ENCODE measurements at places on chromosomes 12 and 14.

DNA sequence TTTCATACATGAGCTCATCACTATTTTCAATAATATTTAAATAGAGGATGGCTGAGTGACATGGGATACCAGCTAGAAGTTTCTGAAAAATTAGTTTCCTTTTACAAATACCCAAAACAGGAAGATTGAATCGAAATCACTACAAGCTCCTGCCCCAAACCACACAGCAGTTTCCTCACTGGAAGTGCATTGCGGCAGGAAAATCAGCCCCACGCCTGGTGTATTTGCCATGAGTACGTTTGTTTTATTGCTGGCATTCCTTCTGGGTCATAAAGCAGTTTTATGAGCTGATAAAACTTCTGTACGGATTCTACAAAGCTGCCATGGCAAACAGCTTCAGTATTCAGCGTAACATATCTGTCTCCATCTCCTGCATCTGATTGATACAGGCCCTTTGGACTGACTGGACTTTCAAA, 23.7 kb downstream of the CDC42BPB start:
- no peak for DNase-seq

GRCh38 chr12:96454396-96454795, 35.0 kb upstream of the CFAP54 start:
- DNase-seq: no peak

GRCh38 chr12:12398026-12398859, 41.4 kb downstream of the BORCS5 start:
- no peak for DNase-seq

DNA sequence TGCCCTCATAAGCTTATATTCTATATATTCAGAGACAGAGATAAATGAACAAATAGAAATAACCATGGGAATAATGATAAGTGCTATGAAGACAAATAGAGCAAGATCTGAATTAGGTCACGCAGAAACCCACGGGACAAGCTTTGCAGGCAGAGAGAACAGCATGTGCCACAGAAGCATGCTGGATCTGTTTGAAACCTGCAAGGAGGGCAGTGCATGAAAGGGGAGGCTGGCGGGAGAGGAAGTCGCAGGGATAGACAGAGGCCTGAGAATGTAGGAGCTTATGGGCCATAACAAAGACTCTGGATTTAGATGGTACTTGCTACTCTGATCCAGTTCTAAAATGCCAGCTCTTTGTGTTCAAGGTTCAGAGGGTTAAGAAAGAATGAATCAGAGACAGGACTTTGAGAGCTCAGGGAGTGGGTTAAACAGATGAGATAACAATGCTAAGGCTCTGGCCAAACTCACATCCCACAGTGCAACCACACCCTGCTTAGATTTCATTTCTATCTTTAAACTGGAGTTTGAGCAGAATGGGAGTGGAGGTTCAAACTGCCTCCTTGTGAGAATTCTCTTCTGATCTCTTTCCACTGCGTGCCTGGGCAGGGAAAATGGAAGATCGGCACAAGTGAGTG, 49.2 kb upstream of the PPP1R12A start:
- no peak for DNase-seq

DNA sequence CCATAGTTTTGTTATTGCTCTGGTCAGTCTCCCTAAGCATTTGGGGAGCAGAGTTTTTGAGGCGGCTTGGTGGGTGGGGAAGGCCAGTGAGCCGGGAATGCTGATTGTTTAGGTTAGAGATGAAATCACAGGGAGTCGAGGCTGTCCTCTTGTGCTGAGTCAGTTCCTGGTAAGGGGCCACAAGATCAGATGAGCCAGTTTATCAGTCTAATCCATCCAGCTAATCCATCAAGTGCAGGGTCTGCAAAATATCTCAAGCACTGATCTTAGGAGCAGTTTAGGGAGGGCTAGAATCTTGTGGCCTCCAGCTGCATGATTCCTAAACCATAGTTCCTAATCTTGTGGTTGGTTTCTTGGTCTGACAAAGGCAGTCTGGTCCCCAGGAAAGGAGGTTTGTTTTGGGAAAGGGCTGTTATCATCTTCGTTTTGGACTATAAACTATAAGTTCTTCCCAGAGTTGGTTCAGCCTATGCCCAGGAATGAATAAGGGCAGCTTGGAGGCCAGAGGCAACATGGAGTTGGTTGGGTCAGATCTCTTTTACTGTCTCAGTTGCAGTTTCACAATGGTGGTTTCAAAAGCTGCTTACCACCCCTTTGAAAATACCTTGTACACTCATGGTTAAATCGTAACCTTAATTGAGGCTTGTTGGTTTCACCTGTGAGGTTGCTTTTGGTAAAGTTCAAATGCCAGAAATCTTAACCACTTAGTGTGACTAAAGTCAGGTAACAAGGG, 33.6 kb upstream of the HIGD1C start:
- DNase-seq: no peak

- DNase-seq: no peak
Observed at GRCh38 chr12:105069936-105070702, 14.1 kb downstream of the ALDH1L2 start.

- DNase-seq: no peak
Observed at GRCh38 chr12:104551-105081, 38.0 kb downstream of the IQSEC3 start.

- DNase-seq: no peak
Observed at GRCh38 chr12:104707194-104707593, 250.4 kb downstream of the CHST11 start.

GRCh38 chr12:102759466-102759865, 157.6 kb downstream of the PAH start:
- no peak for DNase-seq

DNA sequence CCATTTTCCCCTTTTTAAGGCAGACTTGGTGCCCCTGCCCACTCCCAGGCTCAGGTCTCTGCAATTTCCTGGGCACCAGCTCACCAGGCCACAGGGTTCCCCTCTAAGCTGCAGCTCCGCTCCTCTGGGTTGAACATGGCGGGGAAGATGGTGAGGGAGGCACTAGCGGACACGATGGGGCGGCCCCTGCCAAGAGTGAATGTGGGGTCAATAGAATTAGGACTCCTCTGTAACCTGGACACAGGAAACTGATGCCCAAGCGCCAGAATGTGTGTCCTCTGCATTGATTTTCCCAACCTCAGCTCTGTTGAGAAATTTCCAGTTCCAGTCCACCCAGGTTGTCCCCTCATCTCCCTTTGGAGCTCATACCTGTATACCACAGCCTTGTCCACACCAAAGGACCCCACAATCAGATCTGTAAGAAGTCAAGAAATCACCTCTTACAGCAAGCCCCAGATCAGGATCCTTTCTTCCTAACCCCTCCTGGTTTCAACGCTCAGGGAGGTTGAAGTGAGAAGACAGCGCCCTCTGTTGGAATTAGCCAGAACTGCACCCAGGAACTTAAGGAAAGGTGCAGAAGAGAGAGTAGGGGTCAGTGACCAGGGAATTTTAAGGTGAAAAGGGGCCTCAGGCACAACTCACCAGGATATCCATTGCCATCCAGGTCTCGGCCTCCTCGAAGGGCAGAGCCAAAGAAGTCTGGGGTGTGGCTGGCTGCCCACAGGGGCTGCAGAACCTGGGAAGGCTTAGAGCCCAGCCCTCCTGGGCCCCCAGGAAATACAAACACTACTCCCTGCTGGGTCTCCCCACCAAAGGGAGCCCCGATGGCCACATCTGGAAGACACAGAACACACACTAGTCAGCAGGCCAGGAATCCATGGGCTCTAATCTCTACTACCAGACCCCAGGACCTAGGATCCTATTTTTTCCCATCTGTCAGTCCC, 14.7 kb downstream of the ITGA5 start:
- DNase-seq: no peak

- no peak for DNase-seq
Observed at GRCh38 chr12:105741786-105742566, 396.8 kb downstream of the NUAK1 start.

- DNase-seq: no peak
Observed at GRCh38 chr14:95300002-95300696, 19.6 kb downstream of the CLMN start.

- peak; percentile 53 for DNase-seq
Observed at GRCh38 chr14:60151715-60152114, 13.5 kb downstream of the DHRS7 start.

- DNase-seq: no peak
Observed at GRCh38 chr14:22997676-22998323, 12.1 kb downstream of the C14orf93 start.

Data from activated T-helper 1 cell treated with Interleukin-2 at 50 U/mL for 16 hours (primary cell).